ENCODE measurements at places on chromosomes 1 and 21. TPM values are rescaled to one million over a fixed set of nuclear protein-coding genes. Genes with fewer than 3 reads are reported as not detected.

DNA sequence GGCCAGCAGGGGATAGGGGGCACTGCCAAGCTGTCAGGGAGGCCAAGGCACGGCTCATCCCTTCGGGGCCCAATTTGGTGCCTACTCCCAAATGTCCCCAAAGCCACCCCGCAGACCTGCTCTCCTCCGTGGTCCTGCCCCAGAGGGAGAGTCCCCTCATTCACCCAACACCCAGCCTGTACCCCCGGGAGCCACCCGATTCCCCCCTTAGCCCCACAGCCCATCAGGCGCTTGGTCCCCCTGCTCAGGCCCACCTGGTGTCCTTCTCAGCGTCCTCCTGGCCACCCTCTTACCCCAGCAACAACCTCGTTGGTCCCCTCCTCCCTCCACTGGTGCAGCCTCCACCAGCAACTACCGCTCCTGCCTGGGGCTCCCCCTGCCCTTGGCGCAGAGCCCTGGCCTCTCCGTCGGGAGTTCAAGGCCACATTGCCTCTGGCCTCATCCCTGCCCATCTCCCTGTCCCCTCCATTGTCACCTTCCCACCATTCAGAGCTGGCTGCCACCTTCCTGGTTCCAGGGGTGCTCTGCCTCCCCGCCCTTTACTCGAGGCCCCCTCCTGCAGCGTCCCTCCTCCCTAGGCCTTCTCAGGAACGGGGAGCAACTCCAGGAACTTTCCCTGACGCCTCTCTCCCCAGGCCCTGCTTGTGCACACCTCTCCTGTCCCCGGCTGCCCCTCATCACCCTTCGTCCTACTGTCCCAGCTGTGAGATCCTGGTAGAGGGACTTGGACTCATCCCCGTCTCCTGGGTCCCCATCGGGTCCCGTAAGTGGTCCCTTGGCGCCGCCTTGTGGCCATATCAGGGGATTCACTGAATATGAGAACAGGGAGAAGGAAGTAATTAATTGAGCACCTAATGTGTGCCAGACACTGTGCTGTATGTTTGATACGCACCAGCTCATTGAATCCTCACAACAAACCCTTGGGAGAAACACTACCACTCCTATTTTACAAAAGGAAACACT is 73.9 kb downstream of the RAP1GAP start:
- DNase-seq, result no peak

DNA sequence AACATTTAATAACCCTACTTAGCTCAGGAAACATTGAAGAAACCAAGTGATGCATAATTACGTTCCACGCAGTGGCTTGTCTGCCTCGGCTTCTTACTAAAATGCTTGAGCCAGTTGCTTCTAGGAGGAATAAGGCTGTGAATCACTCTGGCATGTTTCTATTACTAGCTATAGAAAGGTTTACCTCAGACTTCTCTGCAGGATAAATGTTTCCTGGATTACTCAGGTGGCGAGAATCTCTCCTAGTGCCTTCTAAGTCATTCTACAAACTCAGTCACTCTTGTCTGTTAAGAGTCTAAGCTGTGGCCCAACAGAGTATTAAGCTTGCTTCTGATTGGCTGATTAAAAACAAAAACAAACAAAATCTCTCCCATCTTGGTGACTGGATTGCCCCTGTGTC is 92.0 kb upstream of the RALGPS2 start:
- no peak for DNase-seq

MYOG gene
- not detected for total RNA-seq

TRIM67 gene
- total RNA-seq, result 0.22 TPM

DNA sequence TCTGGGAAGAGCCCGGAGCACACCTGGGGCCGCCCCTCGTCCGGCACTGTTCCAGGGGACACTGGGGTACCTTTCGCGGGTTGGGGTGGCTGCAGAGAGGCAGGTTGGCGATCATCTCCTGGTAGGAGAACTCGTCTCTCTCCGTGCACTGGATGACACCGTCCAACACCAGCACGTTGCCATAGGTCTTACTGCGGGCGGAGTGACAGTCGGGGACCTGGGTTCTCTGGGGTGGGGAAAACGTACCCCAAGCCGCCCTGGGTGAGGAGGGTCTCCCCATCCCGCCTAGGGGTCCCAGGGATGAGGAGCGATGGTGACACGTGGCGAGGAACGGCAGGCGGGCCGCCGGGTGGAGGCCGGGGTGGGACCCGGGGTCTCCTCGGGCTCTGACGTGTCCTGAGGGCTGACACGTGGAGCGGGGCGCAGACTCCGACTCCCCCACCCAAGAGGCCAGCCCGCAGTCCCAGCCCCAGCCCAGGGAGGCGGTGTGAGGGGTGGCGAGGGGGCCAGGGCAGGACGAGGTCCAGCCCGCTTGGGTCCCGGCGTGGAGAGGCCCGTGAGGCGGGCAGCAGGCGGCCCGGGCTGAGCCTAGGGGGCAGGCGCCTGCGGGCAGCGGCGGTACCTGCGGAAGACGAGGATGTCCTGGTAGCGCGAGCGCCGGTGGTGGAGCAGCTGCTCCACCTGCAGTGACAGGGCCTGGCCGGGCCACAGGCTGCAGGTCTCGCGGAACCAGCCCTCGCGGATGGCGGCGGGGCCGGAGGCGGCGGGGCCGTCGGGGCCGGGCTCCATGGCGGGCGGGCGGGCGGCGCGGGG is 457 bp downstream of the SRM start:
- no peak for DNase-seq

FCRL2 gene
- not detected for total RNA-seq

DNA sequence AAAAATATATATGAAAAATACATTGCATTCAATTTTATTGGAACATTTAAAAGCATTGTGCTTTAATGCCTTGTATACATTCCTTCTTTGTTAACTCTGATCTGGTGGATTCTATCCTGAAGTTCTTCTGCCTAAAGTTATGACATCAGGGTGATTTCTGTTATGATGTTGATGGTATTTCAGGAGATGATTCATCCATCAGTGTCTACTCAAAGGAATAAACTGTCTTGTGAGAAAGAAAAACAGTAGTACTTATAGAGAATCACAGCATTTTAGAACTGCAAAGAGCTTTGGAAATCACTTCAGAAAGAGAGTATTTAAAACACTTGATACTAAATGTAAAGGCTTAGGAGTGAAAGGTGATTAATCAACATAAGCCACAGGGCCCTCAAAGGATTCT is 155.7 kb downstream of the PTPRC start:
- DNase-seq, result no peak

GRCh38 chr1:9538669-9539164 is 548 bp upstream of the SLC25A33 start:
- no peak for DNase-seq

DNA sequence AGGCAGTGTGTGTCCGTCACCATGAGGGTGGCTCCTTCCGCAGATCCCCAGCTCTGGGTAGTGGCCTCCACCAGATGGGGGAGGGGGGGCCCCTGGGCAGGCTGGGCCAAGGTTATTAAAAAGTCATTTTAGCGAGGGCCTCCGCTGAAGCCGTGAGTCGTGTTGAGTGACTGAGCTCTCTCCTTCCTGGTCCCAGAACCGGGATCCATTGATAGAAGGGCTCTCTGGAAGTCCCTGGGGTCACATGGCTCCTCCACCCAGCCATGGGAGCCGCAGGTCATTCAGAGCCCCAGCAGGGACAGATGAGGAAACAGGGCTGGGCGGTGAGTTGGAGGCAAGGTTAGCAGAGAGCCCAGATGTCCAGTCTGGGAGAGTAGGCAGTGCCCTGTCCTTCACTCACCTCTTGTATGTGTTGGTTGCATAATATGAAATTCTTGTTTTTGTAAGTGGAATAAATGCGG is 12.9 kb downstream of the MIIP start:
- no peak for DNase-seq

- no peak for DNase-seq
Observed at GRCh38 chr1:223654083-223654482, 11.4 kb downstream of the CAPN8 start.

DNA sequence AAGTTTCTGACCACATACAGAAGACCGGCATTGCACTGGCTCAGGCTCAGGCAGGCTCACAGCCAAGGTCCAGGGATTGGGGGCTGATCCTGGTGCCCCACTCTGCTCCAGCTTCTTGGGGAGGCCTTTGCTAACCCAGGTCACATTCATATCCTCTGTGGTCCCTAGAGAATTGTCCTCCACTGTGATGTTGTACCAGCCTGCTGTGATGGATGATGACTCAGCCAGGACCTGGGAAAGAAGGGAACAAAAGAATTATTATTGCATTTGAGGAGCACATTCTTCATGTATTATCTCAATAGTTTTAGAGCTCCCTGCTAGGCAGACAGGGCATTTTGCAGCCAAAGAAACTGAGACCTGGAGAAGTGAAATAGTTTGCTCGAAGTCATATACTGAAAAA is 114.3 kb upstream of the ETV3 start:
- DNase-seq, result no peak

DNA sequence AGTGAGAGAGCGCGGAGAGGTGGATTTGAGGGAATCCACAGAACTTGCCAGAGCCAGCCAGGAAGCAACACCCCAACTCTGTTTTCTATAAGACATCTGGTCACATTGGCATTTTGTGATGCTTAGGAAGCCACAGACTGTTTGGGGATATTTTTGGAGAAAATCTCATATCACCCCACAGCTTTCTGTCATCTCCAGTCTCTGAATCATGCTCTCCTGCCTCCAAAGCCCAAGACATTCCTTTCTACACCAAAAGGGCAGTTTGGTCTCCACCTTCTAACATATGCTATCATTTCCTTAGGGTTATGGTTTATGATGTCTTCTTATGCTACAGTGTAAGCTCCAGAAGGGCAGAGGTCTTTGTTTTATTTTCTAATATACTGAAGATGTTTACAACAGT is 14.4 kb upstream of the BCL10 start:
- no peak for DNase-seq

GRCh38 chr1:187622545-187622944 is 793.8 kb downstream of the PLA2G4A start:
- DNase-seq, result no peak

- no peak for DNase-seq
Observed at GRCh38 chr1:23625459-23625858, 66.1 kb upstream of the RPL11 start.

PIK3CD gene
- 14.5 TPM for total RNA-seq

DNA sequence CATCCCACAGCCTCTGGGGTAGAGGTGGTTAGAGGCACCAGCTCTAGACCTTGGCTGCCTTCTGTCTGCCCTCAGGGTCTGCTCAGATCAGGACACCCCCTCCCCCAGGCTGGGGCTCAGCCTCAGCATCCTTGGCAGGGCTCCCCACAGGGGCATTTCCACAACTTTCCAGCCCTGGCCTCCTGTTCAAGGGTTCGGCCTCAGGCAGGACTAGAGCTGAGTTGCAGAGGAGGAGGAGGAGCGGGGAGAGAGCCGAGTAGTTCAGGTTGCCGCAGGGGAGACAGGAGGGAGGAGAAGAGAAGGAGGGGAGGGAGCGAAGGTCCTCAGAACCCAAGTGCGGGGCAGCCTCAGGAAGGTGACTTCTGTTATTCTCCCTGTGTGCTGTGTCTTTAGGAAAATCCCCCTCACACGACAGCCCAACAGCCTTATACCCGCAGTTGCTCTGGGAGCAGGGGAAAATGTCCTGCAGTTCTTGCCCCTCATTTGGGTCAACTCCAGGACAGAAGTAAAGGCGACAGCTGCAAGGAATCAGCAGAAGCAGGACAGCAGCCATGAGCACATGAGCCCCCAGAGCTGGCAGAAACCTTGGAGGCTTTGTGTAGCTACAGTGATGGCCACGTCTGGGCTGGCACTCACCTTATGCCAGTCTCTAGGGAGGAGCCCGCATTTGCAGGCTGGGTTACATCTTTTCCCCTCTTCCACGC is 46.5 kb upstream of the TENT5B start:
- DNase-seq, result no peak

CSF3R gene
- total RNA-seq, result 82.0 TPM

DNA sequence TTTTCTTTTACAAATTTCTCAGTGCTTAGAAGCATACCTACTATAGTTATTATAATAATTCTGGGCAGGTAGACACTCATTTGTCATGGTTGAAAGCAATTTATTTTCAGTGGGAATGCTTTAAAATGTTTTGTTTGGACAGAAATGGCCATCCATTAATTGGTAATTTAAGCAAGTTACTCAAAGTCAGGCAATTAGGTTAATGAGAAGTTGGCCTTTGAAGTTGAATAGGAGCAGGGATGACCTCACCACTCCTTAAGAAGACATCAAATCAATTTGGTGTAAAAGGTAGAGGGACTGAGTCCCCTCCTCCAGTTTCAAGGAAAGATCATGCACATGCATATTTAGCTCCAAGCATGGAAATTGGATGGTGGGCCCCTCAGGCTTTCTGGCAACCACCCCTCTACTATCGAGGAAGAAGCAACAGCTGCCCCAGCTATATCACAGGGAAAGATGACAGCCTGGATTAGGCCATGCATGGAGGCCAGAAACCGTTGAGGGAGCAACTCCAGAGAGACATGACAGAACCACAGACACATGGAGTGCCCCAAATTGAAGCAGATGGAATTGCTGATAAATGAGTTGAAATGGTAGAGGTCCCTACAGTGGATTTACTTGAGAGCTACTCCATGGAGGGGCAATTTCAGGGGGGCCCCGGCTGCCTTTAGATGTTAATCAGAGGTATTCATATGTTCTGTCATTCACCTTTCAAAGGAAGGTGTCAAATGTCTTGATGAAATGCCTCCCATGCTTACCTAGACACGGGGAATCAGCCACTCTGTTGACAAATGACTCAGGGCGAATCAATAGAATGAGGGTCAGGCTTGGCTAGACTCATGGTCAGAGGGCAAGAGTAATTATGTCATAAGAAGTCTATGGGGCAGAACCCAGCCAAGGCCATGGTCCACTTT is 26.7 kb downstream of the HLX start:
- DNase-seq, result no peak

PODN gene
- 86.3 TPM for total RNA-seq

DNA sequence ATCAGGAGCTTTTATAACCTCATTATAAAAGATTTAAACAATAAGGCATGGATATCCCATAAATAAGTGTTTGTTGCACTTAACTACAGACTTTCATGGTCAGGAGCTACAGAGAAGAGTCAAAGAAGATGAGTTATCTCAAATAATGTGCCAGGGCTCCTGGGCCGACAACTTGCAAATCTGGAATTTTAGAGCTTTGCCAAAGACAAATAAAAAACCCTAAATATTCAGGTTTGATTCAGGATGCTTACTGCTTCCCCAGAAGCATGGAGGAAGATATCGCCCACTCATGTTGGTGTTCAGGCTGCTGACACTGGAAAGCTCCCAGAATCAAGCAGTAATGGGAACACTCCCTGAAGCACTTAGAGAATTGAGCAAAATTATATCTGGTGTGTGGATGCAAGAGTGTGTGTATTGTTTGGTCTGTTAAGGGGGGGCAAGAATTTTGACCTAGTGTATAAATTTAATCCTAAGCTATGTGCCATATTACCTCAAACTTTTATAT is 176.9 kb upstream of the ESRRG start:
- no peak for DNase-seq
